ENCODE measurements at places on chromosomes 7 and 10.

DNA sequence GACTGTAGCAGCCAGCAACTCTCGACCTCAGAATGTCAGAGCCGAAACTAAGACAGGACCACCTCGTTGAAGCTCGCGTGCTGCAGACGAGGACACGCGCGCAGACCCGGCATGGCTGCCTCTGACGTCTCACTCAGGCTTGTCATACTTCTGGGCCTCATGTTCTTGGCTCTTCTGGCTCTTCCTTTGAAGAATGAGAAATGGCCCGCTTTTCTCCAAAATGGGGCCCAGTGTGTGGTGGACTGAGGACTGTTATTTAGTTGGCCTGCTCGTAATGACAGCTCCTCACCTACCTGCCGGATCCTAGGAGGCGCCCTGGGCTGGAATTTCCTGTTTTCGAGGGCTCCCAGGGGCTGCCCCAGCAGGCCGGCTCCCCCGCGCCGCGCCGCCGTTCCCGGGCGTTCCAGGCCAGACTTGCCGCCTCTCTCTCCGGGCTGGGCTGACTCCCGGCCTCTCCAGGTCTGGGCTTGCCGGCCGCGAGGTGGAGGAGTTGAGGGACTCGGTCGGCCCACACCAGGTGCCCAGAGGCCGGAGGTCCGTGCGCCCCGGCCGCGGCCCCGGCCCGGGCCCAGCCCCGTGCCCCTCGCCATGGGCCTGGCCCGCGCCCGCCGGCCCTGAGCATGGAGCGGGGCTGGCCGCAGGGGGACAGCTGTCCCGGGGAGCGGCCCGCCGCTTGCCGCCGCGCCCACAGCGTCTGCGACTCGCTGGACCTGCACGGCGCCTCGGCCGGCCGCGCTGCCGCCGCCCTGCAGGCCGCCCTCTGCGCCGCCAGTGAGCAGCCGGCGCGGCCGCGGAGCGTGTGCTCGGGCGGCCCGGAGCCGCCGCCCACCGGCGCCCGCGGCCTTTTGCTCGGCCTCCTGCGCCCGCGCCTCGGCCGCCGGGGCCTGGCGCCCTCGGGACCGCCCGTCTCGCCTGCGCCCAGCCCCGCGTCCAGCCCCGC is 28.1 kb downstream of the AGAP3 start:
- DNase-seq, result peak; percentile 84

DNA sequence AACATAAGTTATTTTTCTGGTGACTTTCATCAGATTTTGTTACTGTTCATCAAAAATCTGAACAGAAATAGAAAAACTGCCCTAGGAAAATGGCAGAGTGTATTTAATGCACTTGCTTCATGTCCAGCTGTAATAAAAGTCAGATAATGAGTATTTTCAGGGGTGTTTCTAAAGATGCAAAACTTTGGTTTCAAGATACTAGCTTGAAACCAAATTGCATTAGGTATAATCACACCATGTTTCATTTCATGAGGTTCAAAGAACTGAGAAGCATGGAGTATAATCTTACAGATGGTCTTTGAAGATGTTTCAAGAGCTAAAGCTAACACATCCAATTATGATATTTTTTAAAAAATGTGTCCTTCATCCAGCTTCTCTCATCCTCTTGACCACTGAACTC is 128.9 kb downstream of the NRCAM start:
- no peak for DNase-seq

- no peak for DNase-seq
These were observed 490.7 kb downstream of the RPS24 start for GRCh38 chr10:78524342-78524741.

GRCh38 chr7:85509476-85509875 is 322.6 kb upstream of the SEMA3D start:
- no peak for DNase-seq

- DNase-seq, result no peak
These were observed 484.7 kb upstream of the PODXL start for GRCh38 chr7:132041108-132041507.

DNA sequence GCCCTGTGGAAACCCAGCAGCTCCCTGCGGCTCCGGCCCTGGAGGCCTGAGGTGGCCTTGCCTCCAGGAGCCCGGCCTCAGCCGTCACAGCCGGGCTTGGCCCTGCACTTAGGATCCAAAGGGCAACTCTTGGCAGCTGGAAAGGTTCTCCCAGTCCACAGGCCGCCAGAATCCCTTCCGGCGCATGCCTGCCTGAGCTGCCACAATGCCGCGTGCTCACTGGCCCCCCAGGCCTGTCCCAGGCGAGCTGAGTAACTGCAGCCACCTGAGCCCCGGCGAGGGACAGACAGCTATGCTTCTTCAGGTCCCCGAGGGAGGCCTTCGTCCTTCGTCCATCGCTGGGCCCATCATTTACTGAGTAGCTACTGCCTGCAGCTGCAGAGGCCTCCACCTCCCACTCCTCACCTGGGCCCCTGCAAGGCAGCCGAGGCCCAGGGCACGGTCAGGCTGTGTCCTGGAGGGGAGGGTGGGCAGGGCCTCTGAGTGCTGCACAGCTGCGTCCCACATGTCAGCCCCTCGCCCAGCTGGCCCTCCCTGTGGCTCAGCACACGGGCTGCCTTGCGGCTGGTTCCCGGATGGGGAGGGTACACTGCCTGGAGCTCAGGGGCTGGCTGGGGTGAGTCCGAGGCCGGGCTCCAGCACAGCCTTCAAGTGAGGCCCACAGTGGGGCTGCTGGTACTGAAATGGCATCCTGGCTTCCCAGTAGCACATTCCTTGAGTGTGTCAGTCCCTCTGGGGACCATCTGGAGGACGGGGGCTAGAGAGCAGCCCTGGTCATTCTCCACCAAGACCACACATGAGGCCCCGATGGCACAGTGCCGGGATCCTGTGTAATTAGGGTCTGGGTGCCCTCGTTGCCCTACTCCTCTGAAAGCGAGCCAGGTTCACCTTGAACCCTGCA is 172.5 kb downstream of the ELFN1 start:
- peak; percentile 41 for DNase-seq

- DNase-seq, result no peak
These were observed 126.7 kb downstream of the CDCA7L start for GRCh38 chr7:21819048-21819447.

- DNase-seq, result no peak
These were observed 37.1 kb downstream of the PRTFDC1 start for GRCh38 chr10:24915304-24915703.

DNA sequence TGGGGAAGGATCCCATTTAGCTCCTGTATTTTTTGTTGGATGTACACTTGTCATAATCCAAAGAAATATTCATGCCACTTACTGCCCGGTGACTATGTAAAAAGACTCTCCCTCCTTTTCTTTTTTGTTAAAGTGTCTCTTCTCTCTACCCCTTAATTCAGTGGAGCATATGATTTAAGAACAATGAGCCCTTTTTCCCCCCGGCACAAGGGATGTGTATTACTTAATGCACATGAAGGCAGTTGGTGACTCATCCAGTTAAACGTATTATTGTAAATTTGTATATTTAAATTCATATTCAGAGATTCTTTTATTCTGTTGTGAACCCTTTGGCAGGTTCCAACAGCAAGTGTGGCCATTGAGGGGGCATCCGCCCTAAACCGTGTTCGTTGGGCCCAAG is 241.9 kb downstream of the SLC25A13 start:
- no peak for DNase-seq

- no peak for DNase-seq
These were observed 42.9 kb downstream of the CCDC3 start for GRCh38 chr10:12958546-12959110.

DNA sequence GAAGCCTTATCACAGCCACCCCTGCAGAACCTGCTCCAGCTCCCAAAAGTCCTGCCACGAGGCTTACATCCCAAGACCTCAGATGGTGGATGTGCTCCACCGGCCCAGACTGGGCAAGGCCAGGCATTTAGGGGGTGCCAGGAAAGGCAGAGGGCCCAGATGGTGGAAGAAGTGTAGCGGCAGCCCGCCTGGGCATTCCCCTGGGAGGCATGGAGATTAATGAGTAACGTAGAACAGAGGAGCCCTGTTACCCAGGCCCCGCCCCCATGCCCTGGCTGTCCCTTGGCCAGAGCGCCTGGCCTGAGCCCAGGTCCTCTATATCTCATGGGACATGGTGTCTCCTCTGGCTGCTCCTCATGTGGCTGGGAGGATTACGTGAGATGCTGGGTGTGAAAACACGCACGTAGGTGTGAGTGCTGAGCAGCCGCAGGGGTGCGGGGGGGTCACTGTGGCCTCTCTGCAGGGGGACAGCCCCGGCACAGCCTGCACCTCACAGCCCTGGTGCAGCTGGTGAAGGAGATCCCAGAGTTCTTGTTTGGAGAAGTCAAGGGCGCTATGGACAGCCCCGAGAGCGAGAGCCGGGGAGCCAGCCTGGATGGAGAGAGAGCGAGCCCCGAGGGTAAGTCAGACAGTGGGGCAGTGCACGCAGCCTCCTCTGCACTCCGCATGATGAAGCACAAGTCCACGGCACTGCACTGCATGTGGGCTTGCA is 52.9 kb downstream of the ZNF467 start:
- DNase-seq, result no peak

DNA sequence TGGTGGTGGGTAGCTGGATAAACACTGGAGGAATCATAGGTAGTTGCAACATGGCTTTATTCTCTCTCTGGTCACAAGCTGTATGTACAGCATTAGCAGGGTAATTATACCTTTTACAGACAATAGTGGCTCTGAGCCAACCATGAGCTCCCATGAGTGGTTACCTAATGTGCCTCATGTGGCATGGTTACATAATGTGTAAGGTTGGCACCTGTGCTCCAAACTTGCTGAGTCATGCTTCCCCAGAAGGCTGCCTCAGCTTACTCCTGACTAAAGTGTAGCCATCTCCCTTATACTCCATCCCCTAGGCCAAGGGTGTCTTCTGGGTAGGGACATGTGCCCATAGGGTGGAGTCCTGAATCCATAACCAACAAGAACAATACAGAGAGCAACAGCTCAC is 345.3 kb upstream of the SEMA3C start:
- DNase-seq, result no peak

- DNase-seq, result no peak
These were observed 50.1 kb downstream of the SKIDA1 start for GRCh38 chr10:21475393-21475792.

DNA sequence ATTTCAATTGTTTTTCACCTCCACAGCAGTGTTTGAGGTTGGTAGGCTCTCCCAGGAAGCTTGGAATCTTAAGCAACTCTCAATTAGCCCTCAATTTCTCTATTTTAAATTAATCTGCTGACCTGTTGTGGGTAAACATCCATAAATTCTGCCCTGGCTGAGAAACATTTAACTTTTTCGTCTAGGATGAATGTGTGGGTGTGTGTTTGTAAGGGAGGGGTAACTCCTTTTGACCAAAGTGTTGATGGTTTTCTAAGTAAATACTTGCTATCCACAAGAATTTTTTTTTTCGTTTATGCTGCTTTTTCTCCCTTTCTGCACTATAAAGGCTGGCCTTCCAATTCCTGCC is 973 bp downstream of the PPP3CB start:
- no peak for DNase-seq

GRCh38 chr7:70837589-70837988 is 294.4 kb upstream of the GALNT17 start:
- DNase-seq, result no peak

DNA sequence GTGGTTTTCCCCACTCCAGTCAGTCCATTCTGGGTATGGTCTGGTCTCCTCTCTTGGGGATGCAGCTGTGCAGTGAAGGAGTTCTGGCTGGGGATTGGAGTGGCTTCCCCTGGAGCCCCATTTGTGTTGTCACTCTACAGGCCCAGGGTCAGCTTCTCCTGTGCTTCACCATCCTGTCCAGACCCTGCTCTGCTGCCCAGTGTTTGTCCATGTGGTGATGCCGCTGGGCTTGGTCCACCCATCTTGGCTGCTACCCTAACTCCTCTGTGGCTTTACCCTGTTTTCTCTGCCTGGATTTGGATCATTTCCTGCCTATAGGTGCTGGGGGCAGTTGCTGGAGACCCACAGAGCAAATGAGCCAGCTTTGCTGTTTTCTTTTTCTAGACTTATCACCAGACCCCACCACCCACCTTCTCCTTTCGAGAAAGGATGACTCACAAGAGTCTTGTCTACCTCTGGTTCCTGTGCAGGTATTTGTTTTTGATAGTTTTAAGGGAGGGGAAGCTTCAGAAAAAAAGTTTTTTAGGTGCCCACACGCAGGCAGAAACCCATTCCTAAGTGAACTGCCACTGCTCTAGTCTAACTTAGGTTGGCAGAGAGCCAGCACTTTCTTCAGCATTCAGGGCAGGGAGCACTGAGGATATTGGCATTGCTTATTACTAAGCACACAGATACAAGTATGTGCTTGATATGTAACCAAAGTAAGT is 8.5 kb downstream of the ZDHHC16 start:
- no peak for DNase-seq

- DNase-seq, result no peak
These were observed 2.9 kb downstream of the AKR1D1 start for GRCh38 chr7:138079137-138079536.

GRCh38 chr7:41940760-41941343 is 238.0 kb upstream of the INHBA start:
- DNase-seq, result peak; percentile 86

DNA sequence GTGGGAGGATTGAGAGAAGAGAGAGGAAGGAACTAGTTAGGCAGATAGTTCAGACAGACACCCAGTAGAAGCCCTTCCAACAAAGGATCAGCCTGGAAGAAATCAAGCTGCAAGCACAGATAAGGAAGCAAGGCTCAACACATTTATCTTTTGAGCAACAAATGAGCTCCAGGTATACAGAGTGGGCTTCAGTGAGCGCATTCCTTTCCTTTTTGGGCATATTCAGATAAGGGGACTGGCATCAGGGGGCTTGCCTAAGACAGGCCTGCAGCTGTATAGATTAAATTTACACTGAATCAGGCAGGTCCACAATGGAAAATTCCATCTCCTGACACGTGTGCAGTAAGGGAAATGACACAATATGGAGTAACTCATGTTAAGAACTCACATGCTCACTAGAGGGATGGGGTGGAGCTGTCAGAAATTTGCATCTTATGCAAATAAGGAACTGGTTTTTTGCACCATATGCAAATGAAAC is 147.2 kb downstream of the AKR1D1 start:
- no peak for DNase-seq

DNA sequence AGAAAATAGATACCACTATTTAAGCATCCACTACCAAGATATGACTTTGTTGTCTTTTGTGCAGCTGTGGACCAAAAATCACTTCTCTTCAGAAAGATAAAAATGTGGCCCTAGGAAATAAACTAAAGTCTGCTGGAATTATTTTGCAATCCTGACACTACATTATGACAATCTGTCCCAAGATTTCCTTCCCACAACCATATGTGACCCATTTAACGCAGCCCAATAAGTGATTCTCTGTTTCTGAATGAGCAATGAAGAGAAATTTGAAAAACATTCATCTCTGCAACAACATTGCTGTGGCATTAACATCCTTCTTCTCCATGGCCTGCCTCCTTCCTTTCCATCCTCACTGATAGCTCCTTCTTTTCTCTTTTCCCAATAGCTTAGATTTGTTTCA is 212.0 kb downstream of the TSPAN12 start:
- DNase-seq, result no peak

DNA sequence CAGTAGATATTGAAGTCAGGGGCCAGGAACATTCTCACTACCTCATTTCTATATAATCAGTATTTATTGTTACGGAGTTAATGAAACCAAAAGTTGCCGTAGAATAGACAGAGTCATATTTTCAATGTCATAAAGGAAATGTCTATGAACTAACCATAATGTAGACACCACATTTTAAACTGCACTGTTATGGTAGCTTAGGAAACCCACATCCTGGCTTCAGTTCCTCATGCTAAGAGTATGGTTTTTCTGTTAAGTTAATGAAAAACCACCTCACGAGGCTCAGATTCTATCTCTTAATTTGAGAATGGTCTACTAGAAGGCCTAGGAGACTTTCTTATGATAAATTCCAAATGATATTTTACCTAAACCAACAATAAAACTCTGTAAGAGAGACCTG is 166.5 kb downstream of the TMEM26 start:
- no peak for DNase-seq

Measured in GM23338 (cell line).